ENCODE measurements at places on chromosomes 12 and 14. TPM values are rescaled to one million over a fixed set of nuclear protein-coding genes. Genes with fewer than 3 reads are reported as not detected.

- peak overlapping the region; percentile 72 for H3K27ac ChIP-seq
- H3K27me3 ChIP-seq, result no peaks in the 10 kb centered on the region
- H3K4me3 ChIP-seq, result no peak overlapping the region
- H3K36me3 ChIP-seq, result peaks cover 3% of the 10 kb centered on the region
- no peak for DNase-seq
These were observed 491.2 kb downstream of the PCNX1 start for GRCh38 chr14:71398450-71398849.

- DNase-seq, result peak; percentile 62
- H3K4me3 ChIP-seq, result peak overlapping the region; percentile 56
- peaks cover 94% of the 10 kb centered on the region for H3K4me1 ChIP-seq
These were observed 30.6 kb downstream of the VCPKMT start for GRCh38 chr14:50085570-50086320.

TMTC1 gene
- not detected for total RNA-seq

KRT2 gene
- not detected for total RNA-seq

Data from activated CD8-positive, alpha-beta T cell treated with anti-CD3 and anti-CD28 coated beads for 36 hours (primary cell).